CD4-positive, alpha-beta T cell treated with Interleukin-21 for 1 hour (primary cell): ENCODE measurements at places on chromosomes 4 and X.

DNA sequence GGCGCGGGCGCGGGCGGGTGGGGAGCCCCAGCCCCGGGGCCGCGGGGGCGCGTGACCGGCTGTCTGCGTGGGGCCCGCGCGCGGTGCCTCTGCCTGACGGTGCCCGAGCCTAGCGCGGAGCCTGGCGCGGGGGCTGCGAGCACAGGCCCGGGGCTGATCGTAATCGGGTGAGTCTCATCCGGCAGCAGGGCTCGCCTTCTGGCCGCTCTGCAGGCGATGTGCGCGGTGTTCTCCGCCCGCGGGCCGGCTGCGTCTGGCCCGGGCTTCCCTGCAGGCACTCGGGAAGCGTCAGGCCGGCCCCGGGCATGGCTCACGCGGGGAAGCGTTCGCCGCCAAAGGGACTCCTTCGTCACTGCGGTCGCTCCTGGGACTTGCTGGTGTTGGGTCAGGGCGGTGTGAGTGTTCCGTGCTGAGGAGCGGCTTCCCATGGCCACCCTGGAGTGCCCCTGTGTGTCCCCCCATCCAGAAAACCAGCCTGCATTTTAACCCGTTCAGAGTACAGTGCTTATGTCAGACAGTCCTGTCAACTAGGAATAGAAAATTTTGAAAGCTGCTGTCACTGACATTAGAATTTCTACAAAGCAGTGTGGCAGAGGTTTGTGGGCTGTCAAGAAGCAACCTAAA lies 40.6 kb downstream of the FAM149A start:
- no peak for DNase-seq

- DNase-seq: no peak
These were observed 190.6 kb upstream of the NEIL3 start for GRCh38 chr4:177119021-177119471.

DNA sequence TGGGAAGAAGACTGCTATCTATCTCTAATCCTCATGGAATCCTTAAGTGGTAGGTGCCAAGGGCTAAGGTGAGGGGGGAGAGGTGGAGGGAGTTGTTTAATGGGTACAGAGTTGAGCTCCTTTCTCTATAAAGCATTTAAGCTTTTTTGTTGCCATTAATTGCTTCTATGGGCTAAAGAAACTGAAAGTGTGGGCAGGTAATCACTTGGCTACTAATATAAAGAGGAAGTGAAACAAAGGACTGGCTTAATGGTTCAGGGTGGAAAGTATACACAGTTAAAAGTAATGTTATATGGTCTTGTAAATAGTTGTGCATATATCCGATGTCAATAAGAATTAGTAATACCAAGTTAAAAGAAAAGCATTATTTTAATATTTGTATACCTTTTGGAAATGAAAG lies 83.9 kb downstream of the POLA1 start:
- no peak for DNase-seq

- DNase-seq: no peak
These were observed 46.1 kb downstream of the TMEM131L start for GRCh38 chr4:153512162-153512852.

DNA sequence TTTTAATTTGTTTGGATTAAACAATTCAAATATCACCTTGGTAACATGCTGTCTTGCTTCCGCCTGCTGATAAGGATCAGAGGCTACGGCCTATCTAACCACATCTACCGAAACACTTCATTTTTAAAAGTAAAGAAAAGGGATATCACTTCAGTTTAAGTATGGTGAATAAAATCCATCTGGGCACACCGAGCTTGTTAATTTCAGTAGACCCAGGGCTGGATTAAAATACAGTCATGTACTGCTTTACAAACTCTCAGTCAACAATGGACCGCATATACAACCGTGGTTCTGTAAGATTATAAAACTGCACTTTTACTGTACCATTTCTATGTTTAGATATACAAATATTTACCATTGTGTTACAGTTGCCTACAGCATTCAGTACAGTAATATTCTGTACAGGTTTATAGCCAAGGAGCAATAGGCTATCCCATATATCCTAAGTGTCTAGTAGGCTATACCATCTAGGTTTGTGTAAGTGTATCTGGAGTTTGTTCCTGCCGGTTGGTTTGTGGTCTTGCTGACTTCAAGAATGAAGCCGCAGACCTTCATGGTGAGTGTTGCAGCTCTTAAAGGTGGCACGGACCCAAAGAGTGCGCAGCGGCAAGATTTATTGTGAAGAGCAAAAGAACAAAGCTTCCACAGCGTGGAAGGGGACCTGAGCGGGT lies 40.0 kb downstream of the SEPTIN11 start:
- peak; percentile 84 for DNase-seq

- DNase-seq: peak; percentile 16
These were observed 204.5 kb upstream of the PSAPL1 start for GRCh38 chr4:7638984-7639789.

DNA sequence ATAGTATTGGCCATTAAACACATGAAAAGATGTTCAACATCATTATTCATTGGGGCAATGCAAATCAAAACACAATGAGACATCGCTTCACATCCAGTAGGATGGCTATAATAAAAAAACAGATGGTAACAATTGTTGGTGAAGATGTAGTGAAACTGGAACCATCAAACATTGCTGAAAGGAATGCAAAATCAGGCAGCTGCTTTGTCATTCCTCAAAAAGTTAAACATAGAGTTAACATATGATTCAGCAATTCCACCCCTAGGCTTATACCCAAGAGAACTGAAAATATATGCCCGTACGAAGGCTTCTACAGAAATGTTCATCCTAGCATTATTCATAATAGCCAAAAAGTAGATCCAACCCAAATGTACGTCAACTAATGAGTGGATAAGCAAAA lies 144.0 kb upstream of the NAP1L5 start:
- DNase-seq: no peak

GRCh38 chr4:147336252-147336651 lies 144.6 kb upstream of the EDNRA start:
- DNase-seq: no peak

GRCh38 chrX:153651540-153652079 lies 4.6 kb downstream of the DUSP9 start:
- DNase-seq: no peak

DNA sequence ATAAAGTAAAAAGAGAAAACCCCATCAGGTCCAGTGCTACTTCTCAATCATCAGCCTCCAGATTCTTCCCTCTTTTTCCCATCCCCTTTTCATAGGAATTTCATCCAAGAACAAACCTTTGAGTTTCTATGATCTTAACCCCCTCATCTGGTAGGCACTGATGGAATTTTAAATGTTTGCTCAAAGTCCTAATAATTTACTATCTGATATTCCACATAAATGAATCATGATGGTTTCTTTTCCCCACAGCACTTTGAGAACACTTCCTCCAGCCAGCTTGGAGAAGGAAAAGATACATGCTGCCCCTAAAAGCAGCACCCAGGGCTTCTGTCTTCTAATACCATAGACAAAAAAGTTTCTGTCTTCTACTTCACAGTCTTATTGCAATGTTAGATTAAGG lies 19.4 kb upstream of the KLHL8 start:
- no peak for DNase-seq

DNA sequence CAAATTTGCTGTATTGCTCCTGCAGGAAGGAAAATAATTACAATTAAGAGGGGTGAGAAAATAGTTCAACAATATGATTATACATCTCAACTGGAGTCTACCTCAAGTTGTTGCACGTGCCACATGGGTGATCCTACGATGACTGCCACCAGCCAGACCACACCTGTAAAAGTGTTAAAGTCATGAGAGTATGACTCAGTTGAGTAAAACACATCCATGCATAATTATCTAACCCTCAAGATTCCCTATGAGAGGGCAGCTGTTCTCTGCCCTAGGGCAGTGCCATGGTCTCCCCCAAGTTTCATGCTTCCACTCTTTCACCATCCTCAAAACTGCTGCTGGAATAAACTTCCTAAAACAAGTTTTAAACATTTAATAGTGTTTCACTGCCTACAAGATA lies 44.1 kb downstream of the QRFPR start:
- DNase-seq: no peak

GRCh38 chr4:120691536-120691935 lies 231.0 kb downstream of the PRDM5 start:
- no peak for DNase-seq

DNA sequence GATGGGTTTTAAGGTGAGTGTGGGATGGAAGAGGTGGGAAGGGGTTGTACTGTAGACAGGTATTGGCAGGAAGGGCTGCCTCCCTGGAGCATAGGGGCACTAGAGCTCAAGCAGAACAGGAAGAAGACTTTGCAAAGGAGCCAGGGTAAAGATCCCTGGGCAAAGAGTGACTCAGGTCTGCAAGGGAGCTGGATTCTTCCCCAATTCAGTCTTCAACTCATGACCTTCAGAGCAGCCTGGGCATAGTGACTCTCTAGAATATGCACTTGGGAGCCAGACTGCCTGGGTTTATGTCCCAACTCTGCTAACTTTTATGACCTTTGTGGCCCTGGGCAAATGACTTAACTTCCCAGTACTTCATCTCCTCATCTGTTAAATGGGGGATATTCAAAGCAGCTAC lies 4.0 kb downstream of the LONRF3 start:
- DNase-seq: no peak

- peak; percentile 38 for DNase-seq
These were observed 95.9 kb upstream of the PTPN13 start for GRCh38 chr4:86497980-86498862.

- DNase-seq: no peak
These were observed 42.4 kb upstream of the FHL1 start for GRCh38 chrX:136104936-136105335.

DNA sequence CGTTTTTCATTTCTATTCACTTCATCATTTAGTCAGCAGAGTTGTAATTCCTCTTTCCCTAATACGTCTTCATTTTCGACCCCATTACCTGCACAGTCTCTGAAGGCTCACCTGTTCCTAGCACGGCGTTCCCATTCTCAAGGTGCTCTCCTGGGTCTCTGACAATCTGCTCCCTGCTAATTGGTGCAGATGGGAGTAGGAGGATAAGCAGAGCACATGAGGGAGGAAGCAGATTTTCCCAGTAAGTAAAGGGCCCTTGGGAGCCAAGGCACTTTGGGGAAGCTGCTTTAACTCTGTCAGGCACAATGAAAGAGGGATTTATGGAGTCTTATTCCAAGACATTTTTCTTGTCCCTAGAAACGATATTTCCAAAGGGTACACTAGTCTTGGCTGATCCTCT lies 466.4 kb downstream of the STIM2 start:
- no peak for DNase-seq

- DNase-seq: no peak
These were observed 1571.8 kb downstream of the STIM2 start for GRCh38 chr4:28432348-28433025.

DNA sequence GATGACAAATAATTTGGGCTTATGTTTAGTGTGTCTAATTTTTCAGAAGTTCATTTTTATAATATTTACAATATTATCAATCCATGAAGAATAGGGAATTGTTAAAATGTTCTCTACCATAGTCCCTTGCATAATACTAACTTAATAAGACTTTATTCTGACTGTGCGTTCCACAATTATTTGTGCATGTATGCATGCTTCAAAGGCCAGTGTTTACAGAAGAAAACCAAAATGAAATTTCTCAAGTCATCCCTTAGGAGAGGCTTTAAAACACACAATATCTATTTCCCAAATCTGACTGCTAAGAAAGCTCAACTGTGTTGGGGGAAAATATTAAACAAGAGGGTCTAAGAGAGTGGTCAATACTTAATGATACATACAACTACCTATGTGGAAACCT lies 226.3 kb upstream of the ANKRD50 start:
- no peak for DNase-seq

GRCh38 chr4:172725581-172725980 lies 443.0 kb upstream of the GALNT7 start:
- DNase-seq: no peak

- no peak for DNase-seq
These were observed 721 bp upstream of the TMEM150C start for GRCh38 chr4:82562564-82562854.

- DNase-seq: peak; percentile 51
These were observed 578 bp downstream of the CHIC2 start for GRCh38 chr4:54063737-54064316.
